Body of pancreas (tissue), 4 donors: ENCODE measurements at places on chromosomes 16 and 17.

DNA sequence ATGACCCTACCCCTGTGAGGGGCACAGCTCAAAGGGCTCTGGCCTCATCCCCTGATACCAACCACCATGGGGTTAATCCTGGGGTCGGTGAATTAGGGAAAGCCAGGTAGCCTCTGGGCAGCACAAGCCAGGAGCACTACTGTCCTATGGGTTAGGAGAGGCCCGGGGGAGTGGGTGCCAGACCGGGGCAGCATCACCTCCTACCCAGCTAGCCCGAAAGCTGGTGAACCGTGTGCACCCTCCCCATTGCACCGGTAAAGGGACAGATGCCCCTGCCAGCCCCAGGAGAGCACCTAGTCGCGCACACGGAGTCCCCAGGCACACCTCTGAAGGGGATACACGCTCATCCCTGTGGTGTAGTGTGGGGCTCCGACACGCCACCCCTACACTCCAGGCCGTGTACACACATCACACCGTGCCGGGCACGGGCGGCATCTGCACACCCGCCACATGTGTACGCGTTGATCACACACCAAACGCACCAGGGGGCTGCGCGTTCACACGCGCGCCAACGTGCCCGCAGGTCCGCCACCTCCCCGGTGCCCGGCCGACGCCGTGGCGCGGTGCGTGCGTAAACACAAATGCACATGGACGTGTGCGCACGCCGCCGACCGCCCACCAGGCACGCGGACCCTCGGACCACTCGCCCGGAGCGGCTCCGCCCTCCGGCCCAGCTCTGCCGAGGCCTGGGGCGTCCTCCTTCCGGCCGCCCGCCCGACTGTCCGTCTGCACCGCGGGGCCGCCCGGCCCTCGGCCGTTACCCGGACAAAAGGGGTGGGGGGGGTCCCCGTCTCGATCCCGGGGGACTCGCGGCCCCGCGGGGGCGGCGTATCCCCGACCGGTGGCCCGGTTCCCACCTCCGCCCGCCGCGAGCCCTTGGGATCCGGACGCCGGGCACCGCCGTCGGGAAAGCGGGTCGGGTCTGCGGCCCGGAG lies 785 bp downstream of the UBALD1 start:
- peak; percentile 36 for DNase-seq

DNA sequence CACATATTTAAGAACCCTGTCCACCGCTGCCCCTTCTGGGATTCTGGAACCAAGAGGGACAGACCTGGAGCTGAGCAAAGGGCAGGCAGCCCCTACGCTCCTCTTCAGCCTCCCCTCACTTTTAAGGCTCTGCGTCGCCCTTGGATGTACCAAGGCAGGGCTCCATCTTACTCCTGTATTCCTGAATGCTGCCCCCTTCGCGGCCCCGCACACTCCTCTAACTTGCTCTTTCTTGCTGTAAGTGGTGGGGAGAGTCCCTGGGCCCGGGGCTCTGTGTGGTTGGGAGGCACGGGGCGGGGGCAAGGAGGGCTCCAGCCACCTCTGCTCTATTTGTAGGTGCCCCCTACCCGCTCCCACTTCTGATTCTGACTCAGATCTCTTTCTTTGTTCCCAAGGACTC lies 1.2 kb downstream of the TNS4 start:
- DNase-seq: no peak

GRCh38 chr17:68621065-68621464 lies 19.9 kb upstream of the FAM20A start:
- DNase-seq: no peak

DNA sequence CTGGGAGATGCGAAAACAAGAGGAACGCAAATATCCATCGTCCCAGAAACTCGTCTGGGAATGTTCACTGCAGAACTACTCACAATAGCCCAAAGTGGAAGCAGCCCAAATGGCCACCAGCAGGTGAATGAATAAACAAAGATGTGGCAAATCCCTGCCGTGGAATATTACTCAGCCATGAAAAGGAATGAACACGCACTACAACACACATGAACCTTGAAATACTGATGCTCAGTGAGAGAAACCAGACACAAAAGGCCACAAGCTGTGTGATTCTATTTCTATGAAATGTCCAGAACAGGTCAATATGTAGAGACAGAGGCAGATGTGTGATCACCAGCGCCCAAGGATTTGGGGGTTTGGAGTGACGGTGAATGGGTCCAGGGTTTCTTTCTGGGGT lies 169.8 kb downstream of the IRF8 start:
- no peak for DNase-seq

DNA sequence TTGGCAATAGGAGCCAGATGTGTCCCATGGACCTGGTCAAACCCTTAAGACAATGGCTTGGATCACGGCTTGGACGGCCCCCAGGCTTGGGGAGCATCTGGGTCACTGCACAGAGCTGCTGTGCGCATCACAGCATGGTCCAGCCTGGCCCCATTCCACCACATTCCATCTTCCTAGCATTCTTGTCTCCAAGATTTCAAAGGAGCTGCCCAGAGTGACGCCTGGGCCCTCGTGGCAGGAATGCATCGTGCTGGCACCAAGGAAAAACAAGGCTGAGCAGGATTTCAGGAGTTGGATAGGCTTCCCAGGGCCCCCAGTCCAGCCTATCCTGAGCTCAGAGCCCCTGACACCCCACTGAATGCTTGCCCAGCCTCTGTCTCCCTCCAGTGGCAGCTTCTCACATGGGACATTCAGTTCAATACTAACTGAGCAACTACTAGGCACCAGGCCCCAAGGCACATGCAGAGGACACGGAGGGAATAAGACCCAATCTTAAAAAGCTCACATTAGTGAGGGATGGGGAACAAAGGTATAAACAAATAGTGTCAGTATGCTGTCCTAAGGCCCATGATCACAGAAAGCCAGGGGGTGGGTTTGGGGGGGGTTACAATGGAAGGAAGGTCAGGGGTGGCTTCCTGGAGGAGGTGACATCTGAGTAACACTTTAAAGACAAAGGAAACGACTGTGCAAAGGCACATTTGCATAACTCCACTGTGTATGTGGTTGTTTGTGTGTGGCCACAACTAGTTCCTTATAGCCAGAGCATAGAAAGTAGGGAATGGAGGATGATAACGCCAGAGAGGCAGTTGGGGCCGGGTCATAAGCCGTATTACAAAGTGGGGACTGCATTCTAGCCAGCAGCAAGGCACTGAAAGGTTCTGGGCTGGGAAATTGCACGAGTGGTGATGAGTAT lies 34.1 kb downstream of the TK2 start:
- no peak for DNase-seq
